Upper lobe of left lung (tissue), 6 donors: ENCODE measurements at places on chromosomes 13 and 19.

- no peak for DNase-seq
These were observed 376.4 kb downstream of the FGF9 start for GRCh38 chr13:22047082-22047784.

- DNase-seq, result no peak
These were observed 149.9 kb upstream of the HTR2A start for GRCh38 chr13:47046706-47047105.

- DNase-seq, result no peak
These were observed 177.8 kb downstream of the NALCN start for GRCh38 chr13:101238555-101238954.

DNA sequence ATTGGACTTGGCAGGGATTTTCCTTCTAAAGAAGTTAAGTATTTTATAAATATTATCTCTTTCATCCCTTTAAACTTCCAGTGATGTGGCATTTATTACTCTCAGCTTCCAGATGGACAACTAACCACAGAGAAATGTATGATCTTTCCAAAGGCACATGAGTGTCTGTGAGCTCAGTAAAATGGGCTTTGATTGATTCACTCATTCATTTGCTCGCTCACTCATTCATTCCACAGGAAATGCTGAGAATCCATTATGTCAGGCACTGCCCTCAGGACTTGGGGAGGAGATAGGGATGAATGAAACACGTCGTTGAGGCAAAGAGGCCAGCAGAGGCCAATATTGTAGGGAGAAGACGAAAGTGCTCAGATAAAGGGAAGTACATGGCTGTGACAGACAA lies 359.3 kb downstream of the EFNB2 start:
- DNase-seq, result no peak

DNA sequence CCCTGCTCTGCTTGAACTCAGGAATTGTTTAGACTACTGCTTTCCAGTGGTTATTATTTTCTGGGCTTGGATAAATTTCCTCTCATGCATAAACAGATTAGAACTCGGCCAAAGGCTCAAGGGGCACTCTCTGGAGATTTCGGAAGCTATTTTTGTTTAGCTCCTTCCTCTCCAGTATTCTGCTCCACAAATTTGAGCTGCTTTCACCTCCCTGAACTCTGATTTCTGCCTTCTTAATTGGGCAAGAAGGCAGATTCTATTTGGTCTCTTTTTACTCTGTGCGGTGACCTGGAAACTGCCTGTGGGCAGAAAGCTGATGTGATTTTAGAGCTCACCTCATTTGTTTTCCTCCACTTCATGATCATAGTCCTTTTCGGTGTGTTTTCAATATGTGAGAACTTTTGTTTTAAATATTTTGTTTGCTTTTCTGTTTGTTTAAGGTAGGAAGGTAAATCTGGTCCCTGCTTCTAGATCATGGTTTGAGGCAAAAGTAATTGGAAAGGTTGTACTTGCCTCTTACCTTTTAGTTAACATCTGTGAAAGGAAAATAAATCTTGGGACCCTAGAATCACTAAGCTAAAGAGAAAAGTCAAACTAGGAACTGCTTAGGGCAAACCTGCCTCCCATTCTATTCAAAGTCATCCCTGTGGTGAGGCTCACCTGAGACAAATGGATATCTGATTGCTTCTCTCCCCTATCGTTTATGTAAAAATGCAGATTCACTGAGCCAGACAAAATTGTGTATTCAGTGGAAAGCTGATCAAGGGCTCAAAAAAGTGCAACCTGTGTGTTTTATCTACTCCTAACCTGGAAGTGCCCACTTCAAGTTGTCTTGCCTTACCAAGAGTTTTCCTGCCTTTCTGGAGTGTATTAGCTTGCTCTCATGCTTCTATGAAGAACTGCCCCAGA lies 714.7 kb upstream of the PCDH20 start:
- no peak for DNase-seq

DNA sequence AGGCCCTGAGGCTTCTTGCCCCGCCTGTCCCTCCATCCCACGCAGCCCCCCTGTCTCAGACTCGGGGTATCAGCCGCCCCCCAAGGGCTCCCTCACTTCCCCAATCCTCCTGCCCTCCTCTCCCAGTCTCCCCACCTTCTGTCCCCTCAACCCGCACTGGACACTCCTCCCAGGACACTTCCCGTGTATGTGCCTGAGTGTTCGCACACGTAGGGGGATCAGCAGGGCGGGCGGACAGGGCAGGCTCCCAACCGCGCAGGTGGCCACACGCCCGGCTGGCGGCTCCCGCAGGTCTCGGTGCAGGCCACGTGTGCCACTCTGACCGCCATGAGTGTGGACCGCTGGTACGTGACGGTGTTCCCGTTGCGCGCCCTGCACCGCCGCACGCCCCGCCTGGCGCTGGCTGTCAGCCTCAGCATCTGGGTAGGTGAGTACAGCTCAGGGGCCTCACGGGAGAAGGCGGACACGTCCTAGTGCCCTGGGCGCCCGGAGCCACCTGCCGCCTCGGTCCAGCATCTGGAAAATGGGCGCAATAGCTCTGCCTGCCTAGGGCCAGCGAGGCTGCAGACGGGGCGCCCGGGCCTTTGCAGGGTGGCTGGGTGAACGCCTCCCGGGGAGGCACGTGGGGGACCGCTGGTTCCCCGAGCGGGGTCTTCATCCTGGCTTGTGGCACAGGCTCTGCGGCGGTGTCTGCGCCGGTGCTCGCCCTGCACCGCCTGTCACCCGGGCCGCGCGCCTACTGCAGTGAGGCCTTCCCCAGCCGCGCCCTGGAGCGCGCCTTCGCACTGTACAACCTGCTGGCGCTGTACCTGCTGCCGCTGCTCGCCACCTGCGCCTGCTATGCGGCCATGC lies 2.3 kb downstream of the KISS1R start:
- no peak for DNase-seq

- DNase-seq, result peak; percentile 83
These were observed 11.8 kb upstream of the SHD start for GRCh38 chr19:4267101-4267900.
